ENCODE measurements at places on chromosomes 5 and 9.
A peak's percentile ranks its signal among the peaks of the same experiment; 100 is the strongest.

DNA sequence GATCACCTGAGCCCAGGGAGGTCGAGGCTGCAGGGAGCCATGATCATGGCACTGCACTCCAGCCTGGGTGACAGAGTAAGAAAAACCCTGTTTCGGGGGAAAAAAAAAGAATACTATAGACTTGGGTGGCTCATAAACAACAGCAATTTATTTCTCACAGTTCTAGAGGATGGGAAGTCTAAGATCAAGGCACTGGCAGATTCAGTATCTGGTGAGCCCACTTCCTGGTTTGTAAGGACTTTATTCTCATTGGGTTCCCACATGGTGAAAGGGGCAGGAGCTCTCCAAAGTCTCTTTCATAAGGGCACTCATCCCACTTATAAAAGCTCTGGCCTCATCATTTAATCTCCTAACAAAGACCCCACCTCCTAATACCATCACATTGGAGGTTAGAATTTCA, 8.7 kb downstream of the HINT1 start:
- DNase-seq: no peak

- no peak for DNase-seq
Measured at GRCh38 chr5:139699351-139699750, 51.2 kb downstream of the CXXC5 start.

- DNase-seq: peak; percentile 77
Measured at GRCh38 chr9:3698531-3698930, 172.7 kb upstream of the RFX3 start.

DNA sequence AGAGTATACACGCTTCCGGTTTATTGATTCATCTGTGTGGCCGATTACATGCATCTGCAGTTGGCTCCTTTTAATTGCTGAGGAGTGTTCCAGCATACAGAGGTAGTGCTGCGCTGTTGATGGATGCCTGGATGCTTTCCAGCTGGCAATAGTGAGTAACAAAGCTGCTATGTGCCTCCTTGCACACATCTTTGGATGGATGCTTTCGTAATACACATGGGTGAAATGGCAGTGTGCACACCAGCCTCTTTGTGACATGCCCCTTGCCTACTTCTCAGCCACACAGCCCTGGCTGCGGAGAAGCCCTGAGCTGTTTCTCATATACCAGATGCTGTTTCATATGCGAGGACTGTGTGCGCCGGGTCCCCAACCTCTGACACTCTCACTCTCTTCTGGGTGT, 151.0 kb downstream of the GADD45G start:
- DNase-seq: no peak

GRCh38 chr5:142235870-142236672, 88.8 kb downstream of the SPRY4 start:
- DNase-seq: no peak

GRCh38 chr5:5165541-5166002, 25.4 kb downstream of the ADAMTS16 start:
- no peak for DNase-seq

- DNase-seq: no peak
Measured at GRCh38 chr5:112883192-112883591, 22.1 kb downstream of the SRP19 start.

DNA sequence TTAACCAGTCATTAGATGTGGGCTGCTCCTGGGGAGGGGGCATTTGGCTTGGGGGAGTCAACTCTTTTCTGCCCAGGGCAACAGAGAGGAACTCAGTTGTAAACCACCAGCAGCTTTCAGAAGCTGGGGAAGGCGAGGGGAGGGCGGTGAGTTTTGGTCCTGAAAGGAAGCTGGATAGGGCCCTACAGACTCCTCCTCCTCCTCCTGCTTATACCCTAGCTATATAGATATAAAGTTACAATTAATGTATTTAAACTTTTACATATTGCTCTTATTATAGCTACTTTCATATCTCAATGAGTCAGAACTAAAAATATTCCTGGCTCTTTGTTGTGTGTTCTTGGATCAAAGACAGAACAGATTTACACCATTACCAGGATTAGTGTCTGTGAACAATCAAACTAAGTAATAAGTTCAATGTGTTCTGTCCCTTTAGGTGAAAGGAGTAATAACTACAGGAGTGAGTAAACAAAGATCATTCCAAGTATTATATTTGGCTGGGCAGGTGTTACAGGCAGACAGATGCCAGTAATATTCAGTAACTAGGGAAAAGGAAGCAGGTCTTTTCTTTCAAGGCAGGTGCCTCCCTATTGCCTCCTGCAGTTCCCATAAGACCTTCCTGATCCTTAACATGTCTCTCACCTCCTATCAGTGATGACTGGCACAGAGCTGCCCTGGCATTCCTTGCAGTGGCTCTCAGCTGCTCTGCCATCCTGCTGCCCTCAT, 20.5 kb upstream of the VPS13A start:
- DNase-seq: no peak

GRCh38 chr5:33270671-33271070, 170.1 kb upstream of the TARS1 start:
- no peak for DNase-seq

DNA sequence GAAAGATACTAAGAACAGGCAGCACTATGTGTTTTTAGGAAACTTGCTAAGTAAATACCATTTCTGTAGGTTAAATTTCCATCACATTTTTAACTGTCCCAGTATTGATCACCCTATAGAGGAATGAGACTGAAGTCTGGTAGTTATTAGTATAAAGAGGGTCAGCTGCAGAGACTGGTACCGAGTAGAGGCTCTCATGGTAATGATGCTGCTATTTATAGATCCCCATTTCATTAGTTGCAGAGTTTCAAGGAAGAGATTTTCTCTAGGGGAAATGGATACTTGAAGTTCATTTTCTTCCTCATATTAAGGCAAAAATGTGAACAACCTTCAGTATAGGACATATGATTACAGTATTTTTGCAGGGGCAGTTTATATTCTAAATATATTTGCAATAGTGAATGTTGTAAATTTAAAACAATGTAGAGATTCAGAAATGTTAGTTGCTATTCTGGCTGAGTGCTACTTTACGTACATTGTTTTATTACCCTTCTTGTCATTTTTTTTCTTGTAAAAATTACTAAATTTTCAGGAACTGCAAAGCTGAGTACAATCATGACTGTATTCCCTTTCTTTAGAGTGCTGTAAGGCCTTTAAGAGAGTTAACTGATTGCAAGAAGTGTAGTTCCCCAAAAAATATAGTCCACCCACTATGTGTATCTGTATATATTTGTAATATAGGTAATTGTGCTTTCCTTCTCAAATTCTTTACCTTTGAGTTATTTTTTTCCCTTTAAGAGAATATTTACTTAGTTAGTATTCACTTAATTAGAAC, 14.7 kb downstream of the PBX3 start:
- DNase-seq: no peak

- no peak for DNase-seq
Measured at GRCh38 chr5:164356790-164357189, 851.4 kb downstream of the MAT2B start.

DNA sequence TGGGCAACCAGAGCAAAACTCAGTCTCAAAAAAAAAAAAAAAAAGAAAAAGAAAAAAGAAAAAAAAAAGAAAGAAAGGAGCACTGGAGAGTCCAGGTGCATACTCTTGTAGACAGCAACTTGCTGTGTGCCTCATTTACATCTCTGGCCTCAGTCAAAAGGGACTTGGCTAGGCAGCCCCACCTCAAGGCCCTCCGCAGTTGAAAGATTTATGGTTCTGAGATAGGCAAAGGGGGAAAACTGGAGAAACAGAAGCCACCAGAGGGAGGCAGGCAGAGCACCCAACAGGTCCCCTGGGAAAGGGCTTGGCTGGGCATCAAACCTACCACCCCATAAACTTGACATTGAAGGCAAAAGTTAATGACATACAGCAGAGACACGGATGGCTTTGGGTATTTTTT, 6.1 kb downstream of the ORM2 start:
- no peak for DNase-seq

DNA sequence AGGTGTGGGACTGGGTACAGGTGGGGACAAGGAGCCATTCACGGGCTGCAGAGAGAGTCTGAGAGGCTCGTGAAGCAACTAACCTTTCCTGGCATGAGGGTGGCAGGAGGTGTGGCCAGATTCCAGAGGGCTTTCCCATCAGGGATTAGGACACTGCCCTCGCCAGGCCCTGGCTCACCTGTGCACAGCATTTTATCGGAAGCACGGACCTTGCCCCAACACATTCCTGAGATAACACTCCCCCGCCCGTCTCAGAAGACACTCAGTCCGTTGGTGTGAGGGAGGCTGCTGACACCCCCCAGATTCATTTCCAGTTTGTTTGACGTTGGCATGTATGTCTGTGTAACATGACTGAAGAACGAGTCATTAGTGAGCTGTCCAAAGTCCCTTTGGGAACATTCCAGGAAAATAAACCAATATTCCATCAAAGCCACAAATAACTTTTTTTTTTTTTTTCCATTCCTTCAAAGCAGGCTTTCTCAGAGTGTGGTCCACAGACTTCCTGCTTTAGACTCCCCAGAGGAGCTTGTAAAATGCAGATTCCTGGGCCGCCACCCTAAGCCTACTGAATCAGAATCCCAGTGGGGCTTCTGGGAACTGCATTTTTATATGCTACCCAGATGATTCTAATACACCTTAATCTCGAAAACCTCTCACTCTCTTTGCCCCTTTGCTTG, 23.4 kb downstream of the WWC1 start:
- DNase-seq: no peak

DNA sequence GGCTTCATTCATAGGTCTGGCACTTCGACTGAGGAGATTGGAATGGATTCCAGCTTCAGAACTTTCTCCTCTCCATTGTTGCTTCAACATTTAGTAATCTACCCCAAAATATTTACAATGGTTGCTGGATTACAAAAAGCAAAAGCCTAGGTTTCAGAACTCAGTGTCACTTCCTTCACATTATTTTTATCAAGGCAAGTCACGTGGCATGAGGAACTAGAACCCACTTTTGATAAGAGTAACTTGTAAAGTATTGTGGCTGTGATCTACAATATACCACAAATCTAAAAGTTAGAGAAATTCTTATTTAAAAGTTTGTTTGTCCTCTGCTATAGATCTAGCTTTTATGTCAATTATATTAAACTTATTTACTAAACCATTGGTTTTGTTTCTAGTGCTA, 39.7 kb upstream of the ANKDD1B start:
- no peak for DNase-seq

DNA sequence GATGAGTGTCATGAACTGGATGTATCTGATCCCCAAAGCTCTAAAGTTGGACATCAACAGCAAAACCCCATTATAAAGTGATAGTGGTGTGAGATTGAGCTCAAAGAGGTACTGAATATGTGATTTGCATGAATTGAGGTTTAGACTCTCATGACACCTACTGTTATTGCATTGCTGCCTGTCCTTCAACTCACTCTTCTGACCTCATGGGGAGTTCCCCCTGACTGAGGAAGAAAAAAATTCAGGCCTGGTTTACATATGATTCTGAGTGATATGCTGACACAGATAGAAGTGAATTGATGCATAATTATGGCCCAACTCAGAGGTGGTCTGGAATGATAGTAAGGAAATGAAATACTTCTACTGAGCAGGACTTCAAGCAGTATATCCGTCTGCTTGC, 76.2 kb upstream of the CHD1 start:
- no peak for DNase-seq

GRCh38 chr9:117189121-117189520, 225.7 kb downstream of the ASTN2 start:
- no peak for DNase-seq

DNA sequence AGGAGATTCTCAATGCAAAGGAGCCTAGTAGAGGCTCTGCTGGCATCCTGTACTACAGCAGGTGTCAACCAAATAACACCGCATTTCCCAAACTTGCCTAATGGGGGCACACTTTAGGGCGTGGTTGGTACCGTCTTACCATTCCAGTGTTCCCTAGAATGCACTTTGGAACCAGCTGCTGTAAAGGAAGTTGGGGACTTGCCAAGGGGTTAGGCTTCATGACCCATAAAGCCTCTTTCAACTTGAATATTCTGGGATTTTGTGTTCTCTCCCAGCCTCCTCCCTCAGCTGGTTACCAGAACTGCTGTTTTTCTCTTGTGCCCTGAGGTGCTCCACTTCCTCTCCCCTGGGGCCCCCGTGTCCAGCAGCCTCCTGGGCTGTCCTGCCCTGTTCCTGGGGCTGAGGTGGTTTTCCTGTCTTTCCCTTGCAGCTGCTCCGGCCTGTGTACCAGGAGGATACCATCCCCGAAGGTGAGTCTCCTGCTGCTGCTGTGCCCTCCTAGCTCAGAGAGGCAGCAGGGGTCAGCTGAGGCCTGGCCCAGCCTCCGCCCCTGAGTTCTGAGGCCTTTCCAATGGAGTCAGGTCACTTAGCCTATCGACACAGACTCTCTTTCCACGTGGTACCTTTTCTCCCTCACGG, 44.7 kb downstream of the RGS3 start:
- no peak for DNase-seq

- no peak for DNase-seq
Measured at GRCh38 chr5:135710045-135710675, 124.3 kb upstream of the SLC25A48 start.

DNA sequence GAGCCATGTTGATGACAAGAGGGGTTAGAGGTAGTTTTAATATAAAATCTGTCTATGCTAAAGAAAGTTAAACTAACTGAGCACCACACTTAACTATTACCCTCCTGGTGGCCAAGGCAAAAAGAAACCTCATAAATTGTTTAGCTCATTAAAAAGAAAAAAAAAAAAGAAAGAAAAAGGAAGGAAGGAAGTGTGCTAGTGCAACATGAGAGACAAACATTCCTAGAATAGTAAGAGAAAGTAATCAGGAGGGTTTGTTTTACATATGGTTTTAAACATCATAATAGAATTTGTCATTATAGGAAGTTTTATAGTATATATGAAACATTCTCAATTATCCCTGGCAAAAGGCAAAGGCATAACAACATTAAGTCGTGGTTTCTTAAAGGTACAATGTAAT, 152.3 kb downstream of the SNX18 start:
- DNase-seq: no peak

- no peak for DNase-seq
Measured at GRCh38 chr9:79028101-79028500, 543.7 kb upstream of the TLE4 start.

- DNase-seq: no peak
Measured at GRCh38 chr9:109816490-109816889, 36.5 kb downstream of the PALM2AKAP2 start.

- DNase-seq: no peak
Measured at GRCh38 chr9:21015129-21015815, 16.2 kb downstream of the HACD4 start.

- no peak for DNase-seq
Measured at GRCh38 chr9:38761339-38761738, 41.4 kb upstream of the FAM240B start.

GRCh38 chr5:173078878-173079277, 22.7 kb downstream of the CREBRF start:
- no peak for DNase-seq

DNA sequence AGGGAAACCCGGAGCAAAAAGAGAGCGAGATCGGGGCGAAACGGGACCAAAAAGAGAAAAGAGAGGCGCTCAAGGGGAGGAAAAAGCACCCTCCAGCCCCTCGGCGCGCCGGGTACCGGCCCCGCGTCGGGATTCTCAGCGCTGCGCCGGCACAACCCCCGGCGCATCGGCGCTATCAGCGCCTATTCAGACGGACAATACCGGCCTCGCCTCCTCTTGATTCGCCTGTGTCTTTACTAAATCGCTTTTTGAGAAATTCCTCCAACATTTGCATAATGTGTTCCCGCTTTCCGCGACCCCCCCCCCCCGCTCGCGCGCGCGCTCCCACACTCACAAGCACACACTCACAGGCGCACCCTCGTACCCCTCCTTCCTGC, 578 bp downstream of the LHX6 start:
- DNase-seq: no peak

GRCh38 chr5:139565411-139566305, 4.5 kb downstream of the UBE2D2 start:
- peak; percentile 8 for DNase-seq
